Purkinje cell (primary cell): ENCODE measurements at places on chromosomes 2 and 18. TPM values are rescaled to one million over a fixed set of nuclear protein-coding genes. Genes with fewer than 3 reads are reported as not detected.

PDE1A gene
- 16.7 and 24.6 TPM in 2 replicates for polyA plus RNA-seq

MC4R gene
- not detected in 2 replicates for polyA plus RNA-seq

ACMSD gene
- not detected in 2 replicates for polyA plus RNA-seq

SERPINB10 gene
- not detected in 2 replicates for polyA plus RNA-seq

DAPL1 gene
- 7.3 TPM in 1 of 2 replicates, not detected in the other for polyA plus RNA-seq

MATN3 gene
- 0.65 TPM in 1 of 2 replicates, not detected in the other for polyA plus RNA-seq

TUBB8B gene
- polyA plus RNA-seq: not detected in 2 replicates

GREB1 gene
- 0.32 and 1.4 TPM in 2 replicates for polyA plus RNA-seq

HOXD4 gene
- not detected in 2 replicates for polyA plus RNA-seq

ACKR3 gene
- polyA plus RNA-seq: 0.56 TPM in 1 of 2 replicates, not detected in the other

COL3A1 gene
- 0.73 TPM in 1 of 2 replicates, not detected in the other for polyA plus RNA-seq

RFTN2 gene
- polyA plus RNA-seq: 13.5 and 21.6 TPM in 2 replicates

FARSB gene
- 85.4 and 108 TPM in 2 replicates for polyA plus RNA-seq

KRTCAP3 gene
- polyA plus RNA-seq: 2.8 and 12.7 TPM in 2 replicates

SPC25 gene
- polyA plus RNA-seq: 3.7 and 7.0 TPM in 2 replicates

METAP1D gene
- polyA plus RNA-seq: 4.5 and 5.4 TPM in 2 replicates

CYBRD1 gene
- 5.1 and 7.9 TPM in 2 replicates for polyA plus RNA-seq

HOXD13 gene
- not detected in 2 replicates for polyA plus RNA-seq

CKAP2L gene
- polyA plus RNA-seq: 3.7 TPM in 1 of 2 replicates, not detected in the other

TBR1 gene
- polyA plus RNA-seq: 16.6 TPM in 1 of 2 replicates, not detected in the other

ADRA2B gene
- polyA plus RNA-seq: not detected in 2 replicates

CXXC1 gene
- polyA plus RNA-seq: 12.0 and 19.8 TPM in 2 replicates

BCL2 gene
- 1.5 and 1.8 TPM in 2 replicates for polyA plus RNA-seq

KATNAL2 gene
- 4.4 and 6.4 TPM in 2 replicates for polyA plus RNA-seq

AMER3 gene
- 0.70 and 1.2 TPM in 2 replicates for polyA plus RNA-seq

TUBA3E gene
- 0.20 TPM in 1 of 2 replicates, not detected in the other for polyA plus RNA-seq

FSHR gene
- polyA plus RNA-seq: not detected in 2 replicates

CCDC68 gene
- polyA plus RNA-seq: not detected in 2 replicates
